Thoracic aorta endothelial cell (primary cell): ENCODE measurements at places on chromosomes 2 and 18. TPM values are rescaled to one million over a fixed set of nuclear protein-coding genes. Genes with fewer than 3 reads are reported as not detected.

CCDC102B gene
- 0.93 and 1.7 TPM in 2 replicates for total RNA-seq

DUSP2 gene
- 0.27 and 0.93 TPM in 2 replicates for total RNA-seq

KCTD1 gene
- 13.4 and 18.2 TPM in 2 replicates for total RNA-seq

UCN gene
- total RNA-seq: 0.13 and 0.36 TPM in 2 replicates

CCDC74B gene
- 0.66 and 0.86 TPM in 2 replicates for total RNA-seq

G6PC2 gene
- not detected in 2 replicates for total RNA-seq

IL18RAP gene
- 0.07 TPM in 1 of 2 replicates, not detected in the other for total RNA-seq

CXCR1 gene
- not detected in 2 replicates for total RNA-seq

VWC2L gene
- total RNA-seq: not detected in 2 replicates

L3MBTL4 gene
- under 0.01 and 0.57 TPM in 2 replicates for total RNA-seq

ACMSD gene
- not detected in 2 replicates for total RNA-seq

SULT1C2 gene
- not detected in 2 replicates for total RNA-seq

PTPN2 gene
- 18.2 and 26.1 TPM in 2 replicates for total RNA-seq
